ENCODE measurements at places on chromosomes 11 and 22.

DNA sequence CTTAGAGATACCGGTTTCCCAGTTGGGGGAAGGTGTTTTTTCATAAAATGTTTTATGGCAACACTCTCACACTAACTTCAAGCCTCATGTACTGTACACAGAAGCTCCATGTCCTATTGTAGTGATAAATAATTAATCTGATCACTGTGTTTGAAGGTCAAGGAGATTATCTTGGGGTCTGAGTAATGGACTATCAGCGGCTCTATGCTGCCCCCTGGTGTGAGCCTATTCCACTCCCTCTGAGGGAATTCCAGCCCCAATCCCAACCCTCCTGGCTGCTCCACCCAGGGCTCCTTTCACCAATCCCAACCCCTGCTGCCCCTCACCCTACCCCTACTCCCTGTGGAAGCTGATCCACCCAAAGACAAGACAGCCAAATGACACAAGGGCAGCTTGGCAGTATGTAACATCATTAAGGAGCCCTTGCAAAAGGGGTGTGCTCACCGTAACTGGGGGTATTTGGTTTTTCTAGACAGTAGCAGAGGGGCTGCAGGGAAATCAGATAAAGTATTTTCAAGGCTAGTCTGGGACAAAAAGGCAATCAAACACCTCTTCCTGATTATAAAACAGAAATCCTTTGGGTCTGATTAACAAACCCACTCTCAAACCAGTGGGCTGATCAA lies 22.3 kb downstream of the HPS4 start:
- DNase-seq: no peak

- DNase-seq: no peak
These were observed at the start of gene PRSS23 for GRCh38 chr11:86800076-86800959. Gene PRSS23 (plus strand): TSS chr11:86800542. CDS start chr11:86807644, 7,102 bp downstream.

- no peak for DNase-seq
These were observed 823.6 kb downstream of the TBC1D22A start for GRCh38 chr22:47586038-47586437.

- DNase-seq: no peak
These were observed 65.7 kb downstream of the NECTIN1 start for GRCh38 chr11:119663279-119663678.

- DNase-seq: no peak
These were observed 217.7 kb downstream of the CNTN5 start for GRCh38 chr11:99238401-99238800.

- no peak for DNase-seq
These were observed 15.2 kb upstream of the EHF start for GRCh38 chr11:34605481-34606325.

DNA sequence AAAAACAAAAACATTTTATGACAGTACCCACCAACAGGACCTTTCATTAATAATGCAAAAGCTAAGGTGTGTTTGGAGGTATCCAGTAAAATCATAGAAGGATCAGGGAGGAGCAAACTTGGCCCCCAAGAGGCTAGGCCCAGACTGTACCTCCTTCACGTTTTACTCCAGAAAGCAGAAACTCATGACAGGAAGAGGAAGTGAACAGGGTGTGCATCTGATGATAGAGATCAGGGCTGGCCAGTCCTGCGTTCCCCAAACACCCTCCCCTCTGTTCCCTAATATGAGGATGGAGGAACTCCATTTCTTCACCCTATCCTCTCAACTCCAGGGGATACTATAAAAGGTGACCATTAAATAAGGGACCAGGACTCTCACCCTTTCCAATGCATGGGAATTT lies 10.2 kb upstream of the MS4A12 start:
- DNase-seq: no peak

DNA sequence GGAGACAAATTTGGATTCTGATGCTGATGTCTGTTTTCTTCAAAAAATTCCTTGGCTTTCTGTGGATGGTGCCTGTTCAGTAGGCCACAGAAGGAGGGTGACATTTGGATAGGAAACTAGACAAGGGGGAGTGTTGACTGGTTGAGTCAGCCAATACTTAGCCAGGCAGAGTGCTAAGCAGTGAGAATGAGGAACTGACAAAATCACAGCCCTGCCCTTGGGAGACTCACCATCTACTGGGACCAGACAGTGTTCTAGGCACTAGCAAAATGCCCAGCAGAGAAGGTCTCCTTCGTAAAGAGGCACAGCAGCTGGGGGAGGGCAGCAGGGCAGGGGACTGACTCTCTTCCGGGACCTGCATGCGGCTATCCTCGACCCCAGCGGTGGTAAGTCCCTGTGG lies 190.2 kb downstream of the DSCAML1 start:
- DNase-seq: no peak

GRCh38 chr11:96841792-96842191 lies 452.0 kb downstream of the JRKL start:
- no peak for DNase-seq

GRCh38 chr11:47348131-47348802 lies 4.2 kb downstream of the MYBPC3 start:
- DNase-seq: no peak

GRCh38 chr11:70525006-70525405 lies 126.7 kb downstream of the CTTN start:
- no peak for DNase-seq

GRCh38 chr11:84580428-84580827 lies 1046.7 kb downstream of the DLG2 start:
- no peak for DNase-seq

- DNase-seq: no peak
These were observed 7.7 kb downstream of the CREB3L1 start for GRCh38 chr11:46285173-46285572.

DNA sequence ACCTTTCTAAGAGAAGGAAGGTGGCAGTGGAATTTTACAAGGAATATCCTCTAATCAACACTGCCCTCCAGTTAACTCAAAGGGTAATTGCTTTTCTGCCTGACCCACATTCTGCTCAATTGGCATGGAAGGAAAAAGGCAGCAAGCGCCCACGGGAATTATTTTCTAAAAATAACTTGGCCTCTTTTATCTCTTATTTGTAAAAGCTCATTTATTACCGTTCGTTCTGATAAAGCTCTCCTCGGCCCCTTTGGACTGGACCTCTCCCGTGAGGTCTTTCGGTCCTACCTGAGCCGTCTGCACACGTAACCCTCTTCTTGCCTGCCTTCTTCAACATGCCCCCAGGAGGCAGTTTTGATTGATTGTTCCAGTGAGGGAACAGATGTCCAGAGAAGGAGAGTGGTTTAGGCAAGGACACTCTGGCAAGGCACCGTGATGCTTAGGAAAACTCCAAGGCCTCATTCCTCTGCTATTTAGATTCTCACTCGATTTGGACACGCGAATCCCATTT lies 53.2 kb upstream of the CRTAM start:
- DNase-seq: no peak

DNA sequence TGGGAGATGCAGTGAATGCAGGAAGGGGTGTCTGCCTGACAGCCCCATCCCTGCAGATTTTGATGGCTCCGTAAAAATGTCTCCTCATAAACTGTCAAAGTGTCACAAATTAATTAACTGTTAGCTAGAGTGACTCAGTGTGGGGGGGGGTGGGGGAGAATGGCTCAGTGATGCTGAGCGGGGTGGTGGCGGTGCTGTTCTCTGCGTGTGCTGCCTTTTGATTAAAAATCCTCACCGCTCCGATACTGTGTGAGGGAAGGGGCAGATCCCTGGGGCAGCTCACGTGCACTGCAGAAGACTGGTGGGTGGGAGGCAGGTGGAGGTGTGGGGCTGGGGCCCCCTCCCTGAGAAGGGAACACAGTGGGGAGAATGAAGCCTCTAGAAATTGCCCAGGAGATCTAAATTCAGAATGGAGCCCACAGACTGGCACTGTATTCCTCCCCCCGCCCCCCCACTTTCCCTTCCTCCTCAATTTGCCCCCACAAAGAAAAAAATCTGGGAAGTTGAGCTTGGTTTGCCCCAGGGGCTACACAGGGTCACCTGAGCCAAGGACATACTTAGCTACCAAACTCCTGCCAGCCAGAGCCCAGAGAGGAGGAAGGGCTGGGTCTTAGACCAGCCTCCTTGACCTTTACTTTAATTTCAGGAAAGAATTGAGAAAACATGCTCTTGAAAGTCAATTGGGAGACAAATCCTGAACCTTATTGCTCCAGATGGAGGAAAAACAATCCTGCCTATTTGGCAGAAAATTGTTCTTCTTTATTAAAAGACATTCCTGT lies 39.8 kb downstream of the DRD2 start:
- DNase-seq: no peak

GRCh38 chr22:42742940-42743339 lies 22.3 kb upstream of the A4GALT start:
- no peak for DNase-seq

GRCh38 chr22:35538801-35539321 lies 1.8 kb upstream of the RASD2 start:
- no peak for DNase-seq

GRCh38 chr11:94792451-94792850 lies 24.3 kb downstream of the AMOTL1 start:
- no peak for DNase-seq

DNA sequence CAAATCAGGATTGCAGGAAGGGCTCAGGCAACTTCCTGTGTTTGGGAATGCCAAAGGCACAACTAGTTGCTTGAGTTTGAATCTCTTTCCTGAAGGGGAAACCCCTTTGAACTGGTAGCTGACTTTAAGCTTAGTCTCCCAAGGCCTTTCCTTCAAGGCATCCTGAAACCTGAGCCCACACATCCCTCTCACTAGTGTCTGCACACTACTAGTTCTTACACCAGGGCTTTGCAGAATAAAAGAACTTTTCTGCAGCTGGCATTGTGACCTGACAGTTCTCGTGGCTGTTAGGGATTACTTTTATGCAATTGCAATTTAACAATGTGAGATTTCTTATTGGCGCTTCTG lies 95.4 kb downstream of the EXT2 start:
- no peak for DNase-seq

DNA sequence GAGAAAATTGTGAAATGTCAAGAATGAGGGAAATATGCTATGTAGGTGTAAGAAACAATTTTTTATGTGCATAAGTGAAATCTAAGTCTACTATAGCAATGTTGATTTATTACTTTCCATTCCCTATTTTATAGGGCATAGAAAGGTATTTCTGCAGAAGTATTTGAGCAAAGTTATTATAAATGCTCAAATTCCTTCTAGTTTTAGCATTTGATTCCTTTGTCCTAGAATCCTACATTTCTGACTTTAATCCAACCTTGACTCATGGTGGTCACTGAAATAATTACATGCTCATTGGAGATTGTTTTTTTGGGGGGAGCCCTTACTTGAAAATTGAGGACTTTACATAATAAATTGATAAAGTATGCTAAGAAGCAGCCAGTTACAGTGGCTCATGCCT lies 716.6 kb upstream of the LUZP2 start:
- no peak for DNase-seq

DNA sequence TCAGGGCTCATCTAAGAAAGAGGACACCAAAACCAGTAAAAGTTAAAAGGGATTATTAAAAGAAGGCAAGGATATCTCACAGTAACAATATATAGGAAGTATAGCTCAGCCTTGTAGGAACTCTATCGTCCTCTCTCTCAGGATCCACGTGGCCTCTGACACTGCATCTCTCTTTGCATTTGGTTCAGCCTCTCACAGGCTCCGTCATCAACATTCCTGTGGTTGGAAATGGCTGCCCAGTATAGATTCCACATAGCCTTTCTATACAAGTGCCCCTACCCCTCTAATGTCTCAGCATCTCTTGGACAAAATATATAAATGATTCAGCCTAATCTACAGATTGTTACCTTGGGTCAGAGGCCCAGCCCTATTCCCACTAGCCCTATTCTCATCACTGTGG lies 101.3 kb upstream of the DBX1 start:
- DNase-seq: no peak

DNA sequence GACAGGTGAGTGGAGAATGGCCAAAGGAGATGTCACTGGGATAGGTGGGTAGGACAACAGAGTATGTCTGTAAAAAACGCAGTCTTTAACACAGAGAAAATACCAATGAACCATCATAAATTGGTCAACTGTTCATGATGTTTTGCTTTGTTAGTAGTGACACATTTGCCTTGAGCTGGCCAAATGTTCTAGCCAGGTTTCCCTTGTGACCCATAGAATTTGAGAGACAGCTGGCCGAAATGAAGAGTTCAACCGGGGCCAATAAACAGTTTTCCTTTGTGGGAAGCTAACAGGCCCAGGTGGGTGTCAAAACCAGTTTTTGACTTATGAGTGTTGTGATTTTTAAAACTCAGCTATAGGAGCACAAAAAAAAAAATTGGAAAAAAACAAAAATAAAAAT lies 116.6 kb upstream of the BID start:
- DNase-seq: no peak

- DNase-seq: no peak
These were observed 9.2 kb upstream of the RRP7A start for GRCh38 chr22:42528591-42529307.

GRCh38 chr22:32985899-32986765 lies 72.0 kb downstream of the SYN3 start:
- no peak for DNase-seq

- DNase-seq: no peak
These were observed 6.9 kb upstream of the MTCH2 start for GRCh38 chr11:47649276-47649675.

- no peak for DNase-seq
These were observed 7.9 kb downstream of the MUC6 start for GRCh38 chr11:1028616-1029015.

DNA sequence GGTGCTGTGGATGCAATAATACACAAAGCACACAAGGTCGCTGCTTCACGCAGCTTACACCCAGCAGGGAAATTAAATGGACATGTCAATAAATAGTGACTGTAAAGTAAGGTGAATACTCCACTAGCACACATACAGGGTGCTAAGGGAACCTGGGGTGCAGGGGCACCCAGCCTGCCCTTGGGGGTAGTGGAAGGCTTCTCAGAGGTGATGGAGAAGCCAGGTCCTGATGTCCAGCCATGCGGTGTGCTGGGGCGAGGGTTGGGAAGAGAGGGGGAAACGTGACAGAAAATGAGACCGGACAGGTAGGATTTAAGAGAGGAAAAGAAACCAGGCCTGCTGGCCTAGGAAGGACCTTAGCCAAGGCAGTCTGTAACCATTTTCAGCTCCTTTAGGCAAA lies 200.5 kb downstream of the GRIK4 start:
- no peak for DNase-seq
